K562 (cell line): ENCODE measurements at places on chromosomes 16 and 17. TPM values are rescaled to one million over a fixed set of nuclear protein-coding genes. Genes with fewer than 3 reads are reported as not detected.
A peak's percentile ranks its signal among the peaks of the same experiment; 100 is the strongest.

- no peaks in the 10 kb centered on the region for H3K4me1 ChIP-seq
- H3K27me3 ChIP-seq = peaks cover 27% of the 10 kb centered on the region
- no peak overlapping the region for H3K4me3 ChIP-seq
- no peak overlapping the region for H3K27ac ChIP-seq
Observed at GRCh38 chr16:5427571-5427970, 330.0 kb upstream of the EEF2KMT start.

GRCh38 chr16:70702624-70703023 lies 16.8 kb upstream of the MTSS2 start:
- no peak for DNase-seq
- H3K4me3 ChIP-seq = no peak overlapping the region
- peaks cover 14% of the 10 kb centered on the region; the same call in 1 of the 3 replicates for H3K36me3 ChIP-seq
- H3K4me1 ChIP-seq = peaks cover 3% of the 10 kb centered on the region; the same call in 1 of the 3 replicates
- no peak overlapping the region for H3K27ac ChIP-seq
- H3K27me3 ChIP-seq = no peaks in the 10 kb centered on the region

DNA sequence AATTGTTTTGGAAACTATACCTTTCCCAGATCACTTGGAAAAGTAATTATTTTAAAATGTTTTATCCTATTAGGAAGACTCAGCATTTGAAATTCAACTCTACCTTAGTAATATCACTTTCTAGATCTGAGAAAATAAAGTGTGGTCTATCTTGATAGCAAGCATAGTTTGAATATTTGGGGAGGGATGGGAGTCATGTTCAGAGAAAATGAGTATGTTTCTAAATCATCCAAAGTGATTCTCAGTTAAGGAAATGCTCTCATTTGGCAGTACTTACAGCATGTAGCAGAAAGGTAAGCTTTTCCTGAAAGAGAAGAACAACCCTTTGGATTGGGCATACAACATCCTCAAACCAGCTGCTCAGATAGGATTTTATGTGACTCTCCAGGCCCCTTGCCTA lies 6.9 kb downstream of the C17orf75 start:
- no peak for DNase-seq
- no peak overlapping the region for H3K27ac ChIP-seq
- no peak overlapping the region for H3K4me3 ChIP-seq
- peaks cover 13% of the 10 kb centered on the region; the same call in 2 of the 3 replicates for H3K36me3 ChIP-seq
- H3K4me1 ChIP-seq = no peaks in the 10 kb centered on the region

DNA sequence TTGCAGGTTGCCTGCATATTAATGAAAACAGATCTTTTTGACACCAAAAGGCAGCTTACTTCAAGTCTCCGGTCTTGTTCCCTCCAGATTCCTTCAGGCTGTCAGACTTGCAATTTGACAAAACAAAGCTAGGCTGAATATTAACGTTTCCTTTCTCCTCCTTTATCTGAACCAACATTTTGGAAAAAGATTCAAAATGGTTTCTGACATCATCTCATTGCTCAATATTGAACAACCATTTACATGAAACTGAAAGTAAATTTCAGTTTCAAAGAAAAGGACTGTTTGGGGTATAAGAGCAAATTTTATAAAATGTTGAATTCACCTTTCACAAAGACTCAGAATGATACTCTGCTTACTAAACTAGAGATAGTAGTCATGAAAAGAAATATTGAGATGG lies 521.8 kb downstream of the KCNJ2 start:
- H3K4me1 ChIP-seq = no peaks in the 10 kb centered on the region
- no peaks in the 10 kb centered on the region for H3K27me3 ChIP-seq
- H3K4me3 ChIP-seq = no peak overlapping the region
- no peaks in the 10 kb centered on the region for H3K36me3 ChIP-seq

GRCh38 chr17:4499431-4500190 lies 930 bp downstream of the SPNS2 start:
- H3K27me3 ChIP-seq = no peaks in the 10 kb centered on the region; the same call in 2 of the 3 replicates
- H3K27ac ChIP-seq = no peak overlapping the region
- peak; percentile 39 for DNase-seq
- H3K36me3 ChIP-seq = no peaks in the 10 kb centered on the region
- no peak overlapping the region for H3K4me3 ChIP-seq

GRCh38 chr16:68778551-68779231 lies 41.6 kb downstream of the CDH1 start:
- no peak for DNase-seq
- H3K36me3 ChIP-seq = no peaks in the 10 kb centered on the region
- H3K4me1 ChIP-seq = 0 out of 3 replicates have a peak, but pooled peaks cover 2% of the 10 kb centered on the region
- H3K27me3 ChIP-seq = peaks cover 5% of the 10 kb centered on the region; the same call in 1 of the 2 replicates
- H3K27ac ChIP-seq = no peak overlapping the region

- peaks cover 13% of the 10 kb centered on the region; the same call in 2 of the 3 replicates for H3K36me3 ChIP-seq
- peaks cover 15% of the 10 kb centered on the region for H3K4me1 ChIP-seq
- no peak overlapping the region for H3K27ac ChIP-seq
- no peak overlapping the region; the same call in 1 of the 2 replicates for H3K4me3 ChIP-seq
- no peaks in the 10 kb centered on the region for H3K27me3 ChIP-seq
Observed at GRCh38 chr17:75011401-75012095, 922 bp upstream of the MRPL58 start.

DNA sequence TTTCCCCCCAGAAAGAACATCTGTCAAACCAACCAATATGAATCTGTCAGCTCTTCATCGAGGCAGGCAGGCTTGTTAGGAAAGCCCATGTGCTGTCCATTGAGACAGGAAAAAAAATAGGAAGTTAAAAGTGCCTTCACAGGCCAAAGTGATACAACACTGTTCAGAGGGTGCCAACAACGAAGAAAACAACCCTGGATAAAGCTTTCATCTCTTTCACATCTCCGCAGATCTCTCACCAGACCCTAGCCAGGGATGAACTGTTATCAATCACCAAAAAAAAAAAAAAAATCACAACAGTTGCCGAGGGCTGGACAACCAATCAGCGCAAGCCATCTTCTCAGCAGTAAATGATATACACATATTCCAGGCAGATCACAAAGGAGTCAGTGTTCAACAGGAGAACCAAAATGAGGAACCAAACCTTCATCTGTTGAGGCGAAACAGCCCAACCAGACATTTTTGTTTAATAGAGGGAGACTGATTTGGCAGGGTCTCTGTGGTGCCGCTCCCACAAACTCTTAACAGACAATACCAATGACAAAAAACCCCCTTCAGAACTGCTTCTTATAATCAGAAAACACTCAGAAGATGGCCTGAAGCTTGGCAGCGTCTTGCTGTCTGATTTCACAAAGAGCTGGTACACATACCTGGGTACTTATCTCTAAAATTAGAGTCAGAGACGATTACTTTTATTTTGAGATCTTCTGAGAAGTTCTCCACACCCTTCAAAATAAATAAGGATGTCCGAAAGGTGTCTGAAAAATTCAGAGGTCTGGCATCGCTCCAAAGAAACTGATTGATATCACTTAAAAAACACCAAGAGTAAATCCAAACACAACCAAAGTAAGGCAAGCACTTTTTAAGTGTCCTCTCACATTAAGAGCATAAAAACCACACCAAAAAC lies 1.8 kb downstream of the MAP3K14 start:
- peaks cover 11% of the 10 kb centered on the region; the same call in 1 of the 3 replicates for H3K36me3 ChIP-seq
- peak overlapping the region; percentile 64; the same call in 1 of the 2 replicates for H3K4me3 ChIP-seq
- peaks cover 52% of the 10 kb centered on the region for H3K4me1 ChIP-seq
- no peak for DNase-seq
- no peak overlapping the region for H3K27ac ChIP-seq

GRCh38 chr16:77838597-77839255 lies 50.4 kb downstream of the VAT1L start:
- H3K27ac ChIP-seq = no peak overlapping the region
- peaks cover 14% of the 10 kb centered on the region; the same call in 1 of the 2 replicates for H3K27me3 ChIP-seq
- no peak overlapping the region for H3K4me3 ChIP-seq
- DNase-seq = no peak
- H3K4me1 ChIP-seq = no peaks in the 10 kb centered on the region

CD300LB gene
- not detected in 2 replicates for total RNA-seq

CUEDC1 gene
- 1.0 and 2.5 TPM in 2 replicates for total RNA-seq

LPO gene
- total RNA-seq = 0.11 TPM in 1 of 2 replicates, not detected in the other

MYH13 gene
- not detected in 2 replicates for total RNA-seq

CCL2 gene
- 0.86 and 1.0 TPM in 2 replicates for total RNA-seq

GAS2L2 gene
- not detected in 2 replicates for total RNA-seq

CCL17 gene
- total RNA-seq = not detected in 2 replicates

ARHGAP44 gene
- total RNA-seq = 0.16 and 0.22 TPM in 2 replicates

ATP2C2 gene
- total RNA-seq = 0.11 and 0.75 TPM in 2 replicates

AGRP gene
- total RNA-seq = not detected in 2 replicates

CX3CL1 gene
- total RNA-seq = 0.09 and 0.16 TPM in 2 replicates

KCNJ18 gene
- not detected in 2 replicates for total RNA-seq
